ENCODE measurements at places on chromosomes 13 and 19.

DNA sequence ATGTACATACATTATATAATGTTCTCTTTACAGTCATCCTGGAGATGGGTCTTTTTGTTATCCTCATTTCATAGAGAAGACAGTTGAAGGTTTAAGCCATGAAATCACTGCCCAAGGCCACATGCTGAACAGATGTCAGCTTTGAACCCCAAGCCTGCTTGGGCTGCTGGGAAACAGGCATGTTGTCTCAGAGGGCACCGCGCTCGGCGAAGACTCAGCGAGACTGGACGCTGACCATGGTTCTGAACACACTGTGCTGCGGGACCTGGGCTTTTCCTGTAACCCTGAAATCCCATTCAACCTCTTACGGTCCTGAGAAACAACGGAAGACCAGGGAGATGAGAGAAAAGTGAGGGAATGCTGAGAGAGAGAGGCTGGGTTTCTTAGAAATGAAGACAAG, 27.3 kb downstream of the LRFN3 start:
- DNase-seq: peak; percentile 35

DNA sequence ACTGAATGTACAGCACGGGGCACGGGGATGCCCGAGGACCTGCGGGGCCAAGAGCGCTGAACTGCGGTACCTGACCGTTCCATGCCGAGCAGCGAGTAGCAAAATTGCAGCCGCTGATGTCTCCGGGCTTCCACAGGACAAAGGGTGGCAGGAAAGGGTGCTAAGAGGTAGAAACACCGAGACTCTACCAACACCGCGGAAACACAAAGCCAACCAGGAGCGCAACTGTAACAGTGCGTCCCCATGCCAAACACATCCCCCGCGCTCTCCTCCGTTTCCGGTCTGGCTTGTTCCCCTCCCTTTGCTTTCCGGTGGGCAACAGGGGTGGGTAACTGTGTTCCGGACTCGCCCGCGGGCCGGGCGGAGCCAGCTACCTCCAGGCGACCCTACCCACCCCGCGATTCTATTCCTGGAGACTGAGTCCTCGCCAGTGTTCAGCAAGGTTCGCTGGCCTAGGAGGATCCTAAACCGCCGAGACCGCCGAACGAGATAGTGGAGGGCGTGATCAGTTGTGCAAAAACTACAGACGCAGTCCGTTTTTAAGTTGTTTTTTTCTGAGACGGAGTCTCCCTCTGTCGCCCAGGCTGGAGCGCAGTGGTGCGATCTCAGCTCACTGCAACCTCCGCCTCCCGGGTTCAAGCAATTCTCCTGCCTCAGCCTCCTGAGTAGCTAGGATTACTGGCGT, 34.9 kb upstream of the NEK3 start:
- peak; percentile 88 for DNase-seq

DNA sequence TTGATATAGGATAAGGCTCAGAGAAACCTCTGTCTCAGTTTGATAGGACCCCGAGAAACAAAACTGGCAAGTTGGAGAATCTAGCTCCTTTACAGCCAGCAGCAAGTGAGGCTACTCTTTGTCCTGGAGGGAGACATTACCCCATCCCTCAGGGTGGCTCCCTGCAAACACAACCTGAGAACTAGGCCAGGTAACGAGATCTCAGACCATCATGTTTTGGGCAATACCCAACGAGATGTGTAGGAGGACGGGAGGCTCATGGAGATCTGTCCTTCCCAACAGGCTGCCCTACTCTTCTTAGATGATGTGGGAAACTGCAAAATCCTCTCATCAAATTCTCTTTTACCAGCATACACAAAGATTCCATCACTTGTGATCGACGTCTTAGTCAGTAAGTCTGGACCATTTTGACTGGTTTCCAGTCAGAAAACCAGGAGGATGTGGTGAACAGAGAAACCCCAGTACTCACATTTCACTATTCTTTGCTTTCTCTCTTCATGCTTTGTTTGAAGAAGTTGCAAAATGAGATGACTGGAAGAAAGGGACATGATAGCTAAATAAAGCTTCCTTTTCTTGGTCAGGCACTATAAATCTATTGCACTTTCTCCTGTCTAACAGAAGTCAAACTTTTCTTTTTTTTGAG, 6.0 kb upstream of the CTU1 start:
- DNase-seq: no peak

GRCh38 chr19:29478578-29479565, 46.9 kb upstream of the VSTM2B start:
- peak; percentile 12 for DNase-seq

DNA sequence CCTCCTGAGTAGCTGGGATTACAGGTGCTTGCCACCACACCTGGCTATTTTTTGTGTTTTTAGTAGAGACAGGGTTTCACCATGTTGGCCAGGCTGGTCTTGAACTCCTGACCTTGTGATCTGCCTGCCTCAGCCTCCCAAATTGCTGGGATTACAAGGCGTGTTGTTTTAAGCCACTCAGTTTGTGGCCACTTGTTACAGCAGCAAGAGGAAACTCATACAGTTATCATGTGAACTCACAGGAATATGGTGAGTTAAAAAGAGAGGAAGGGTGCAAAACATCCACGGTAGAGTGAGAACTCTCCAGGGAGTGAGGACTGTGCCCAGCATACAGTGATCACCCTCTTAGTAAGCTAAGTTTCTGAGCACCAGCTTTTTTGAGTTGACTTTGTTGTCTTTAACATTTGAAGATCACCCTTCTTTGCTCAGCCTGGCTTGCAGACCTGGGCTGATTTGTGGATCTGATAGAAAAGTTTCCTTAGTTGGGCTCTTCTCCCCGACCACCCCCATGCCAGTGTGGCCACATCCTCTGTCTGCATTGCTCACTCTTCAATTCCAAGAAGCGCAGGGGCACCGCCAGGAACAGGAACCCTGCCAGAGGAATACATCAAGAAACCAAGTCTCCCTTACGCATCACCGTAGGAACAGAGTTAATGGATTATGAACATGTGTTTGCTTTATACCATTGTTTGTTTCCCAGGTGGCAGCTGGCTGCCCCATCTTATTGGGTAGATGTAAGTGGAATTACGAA, 16.0 kb downstream of the ALOX5AP start:
- peak; percentile 41 for DNase-seq

- DNase-seq: no peak
Measured at GRCh38 chr13:43156916-43157315, 133.5 kb downstream of the DNAJC15 start.

DNA sequence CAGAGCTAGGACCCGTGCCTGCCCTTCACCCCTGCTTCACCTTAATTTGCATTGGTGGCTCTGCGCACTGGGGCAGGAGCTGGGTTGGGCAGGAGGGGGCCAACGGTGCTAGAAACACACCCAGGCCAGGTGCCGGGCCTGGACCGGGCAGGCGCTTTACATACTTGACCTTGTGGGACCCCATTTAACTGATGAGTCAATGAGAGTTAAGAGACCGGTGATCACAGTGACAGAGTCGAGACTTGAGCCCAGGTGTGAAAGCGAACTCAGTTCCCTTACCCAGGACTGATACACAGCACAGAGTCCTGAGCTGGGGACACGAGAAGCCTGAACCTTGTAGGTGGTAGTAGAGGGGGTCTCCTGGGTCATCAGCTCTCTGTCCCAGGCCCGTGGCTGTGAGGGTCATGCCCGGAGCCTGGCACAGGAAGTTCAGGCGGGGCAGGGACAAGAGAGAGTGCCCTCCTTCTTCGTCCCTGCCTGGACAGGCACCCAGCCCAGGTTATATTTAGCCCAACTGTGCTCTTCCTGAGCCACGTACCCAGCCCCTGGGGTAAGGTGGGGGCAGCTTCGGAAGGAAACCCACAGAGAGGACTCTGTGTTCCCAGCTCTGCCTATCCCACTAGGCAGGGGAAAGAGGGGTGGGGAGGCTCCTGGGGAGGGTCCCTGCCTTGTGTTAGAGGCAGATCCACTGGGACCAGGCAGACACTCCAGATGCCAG, 1.9 kb downstream of the PRX start:
- no peak for DNase-seq

GRCh38 chr13:40911341-40911740, 107.8 kb downstream of the ELF1 start:
- no peak for DNase-seq

DNA sequence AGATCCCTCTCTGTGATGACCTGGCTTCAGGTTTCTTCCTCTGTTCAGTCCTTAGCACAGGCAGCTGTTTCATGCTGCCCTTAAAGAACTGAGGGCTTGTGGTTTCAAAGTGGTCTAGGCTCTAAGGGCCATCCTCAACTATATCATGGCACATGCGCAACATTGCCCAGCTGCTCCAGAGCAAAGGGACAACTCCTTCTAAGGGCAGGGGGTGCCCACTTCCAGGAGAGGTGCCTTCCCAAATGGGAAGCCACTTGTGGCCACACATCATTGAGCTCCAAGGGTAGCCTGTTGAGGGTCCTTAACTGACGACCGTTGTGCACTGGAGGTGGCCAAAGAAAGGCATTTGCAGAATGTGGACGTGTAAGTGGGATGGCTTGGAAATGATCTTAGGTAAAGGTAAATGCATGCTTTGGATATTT, 7.3 kb downstream of the GPR183 start:
- DNase-seq: no peak

- DNase-seq: no peak
Measured at GRCh38 chr13:20616059-20616797, 49.3 kb downstream of the IFT88 start.

DNA sequence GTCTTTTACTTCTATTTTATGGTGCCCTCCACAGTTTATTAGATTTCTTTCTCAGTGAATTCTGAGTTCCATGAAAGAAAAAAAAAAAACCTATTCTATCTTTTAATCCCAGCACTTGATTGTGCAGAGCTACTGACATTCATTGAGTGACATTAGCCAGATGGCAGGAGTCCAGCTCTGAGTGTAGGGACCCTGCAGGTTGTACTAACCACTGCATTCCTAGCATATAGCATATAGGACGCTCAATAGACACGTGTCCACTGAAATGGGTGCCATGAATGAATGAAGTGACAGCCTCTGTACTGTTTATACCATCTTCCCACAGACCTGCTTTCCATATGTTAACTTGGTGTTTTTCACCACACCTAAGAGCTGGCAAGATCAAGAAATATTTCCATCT, 206.3 kb downstream of the RAP2A start:
- DNase-seq: no peak

DNA sequence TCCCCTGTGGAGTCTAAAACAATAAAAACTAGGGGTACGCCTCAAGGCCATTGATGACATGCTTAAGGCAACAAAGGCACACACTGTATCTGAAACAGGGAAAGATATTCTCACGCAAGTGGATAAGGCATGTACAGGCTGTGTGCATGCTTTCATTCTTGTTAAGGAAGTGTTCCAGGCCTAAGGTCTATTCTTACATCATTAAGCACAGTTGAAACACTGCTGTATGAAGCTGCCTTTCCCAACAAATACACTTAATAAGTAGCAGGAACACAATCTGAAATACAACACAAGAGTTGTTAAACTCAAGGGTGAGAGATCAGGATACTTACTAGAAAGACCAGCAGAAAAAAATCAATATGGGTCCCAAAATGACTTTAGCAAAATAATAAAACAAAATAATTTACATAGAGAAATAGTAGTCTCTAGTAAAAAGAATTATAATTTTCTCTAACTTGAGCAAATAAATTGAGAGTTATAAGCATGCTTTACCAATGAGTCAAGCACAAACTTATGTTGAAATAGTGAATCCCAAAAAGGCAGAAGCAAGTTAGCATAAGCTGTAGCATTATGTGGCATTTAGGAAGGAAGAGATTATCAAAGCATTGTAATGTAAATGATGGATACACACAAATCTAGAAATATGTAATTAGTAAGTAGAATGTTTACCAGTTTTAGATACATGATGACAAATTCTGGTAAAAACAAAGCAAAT, 796.9 kb downstream of the SLITRK1 start:
- DNase-seq: no peak

- DNase-seq: no peak
Measured at GRCh38 chr13:73876323-73876722, 257.9 kb downstream of the KLF12 start.

- DNase-seq: no peak
Measured at GRCh38 chr19:42555801-42556200, 27.5 kb upstream of the CEACAM1 start.

- DNase-seq: no peak
Measured at GRCh38 chr19:19416280-19416679, 10.8 kb downstream of the GATAD2A start.

DNA sequence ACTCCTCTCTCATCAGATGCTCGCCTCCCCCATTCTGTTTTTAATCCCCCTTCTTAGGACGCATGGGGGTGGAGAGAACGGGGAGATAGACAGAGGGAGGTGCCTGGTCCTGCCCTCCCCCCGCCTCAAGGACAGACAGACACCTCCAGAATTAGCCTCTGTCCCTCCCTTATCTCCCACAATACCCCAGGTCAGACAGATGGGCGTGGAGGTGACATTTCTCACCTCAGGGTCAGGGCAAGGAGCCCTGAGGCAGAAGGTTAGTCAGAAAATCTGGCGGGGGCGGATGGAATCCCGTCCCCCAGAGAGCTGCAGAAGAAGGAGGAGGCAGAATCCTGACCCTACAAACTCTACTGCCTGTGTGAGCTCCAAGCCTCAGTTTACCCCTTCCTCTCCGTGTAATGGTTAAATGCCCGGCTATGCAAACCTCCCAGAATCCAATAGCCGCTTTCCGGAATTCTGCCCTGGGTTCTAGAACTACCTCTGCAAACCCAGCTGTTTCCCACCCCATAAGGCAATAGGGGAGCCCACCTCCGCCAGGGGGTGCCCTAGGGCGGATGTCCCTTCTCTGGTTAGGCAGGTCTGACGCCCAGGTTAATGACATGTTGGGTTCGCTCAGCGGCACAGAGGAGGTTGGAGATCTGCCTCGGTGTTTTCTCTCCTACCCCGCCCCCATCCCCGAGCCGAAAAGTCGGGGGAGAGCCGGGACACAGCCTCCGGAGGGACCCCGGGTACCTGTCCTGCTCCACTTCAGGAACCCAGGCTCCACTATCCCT, 900 bp downstream of the PPP1R13L start:
- peak; percentile 78 for DNase-seq

DNA sequence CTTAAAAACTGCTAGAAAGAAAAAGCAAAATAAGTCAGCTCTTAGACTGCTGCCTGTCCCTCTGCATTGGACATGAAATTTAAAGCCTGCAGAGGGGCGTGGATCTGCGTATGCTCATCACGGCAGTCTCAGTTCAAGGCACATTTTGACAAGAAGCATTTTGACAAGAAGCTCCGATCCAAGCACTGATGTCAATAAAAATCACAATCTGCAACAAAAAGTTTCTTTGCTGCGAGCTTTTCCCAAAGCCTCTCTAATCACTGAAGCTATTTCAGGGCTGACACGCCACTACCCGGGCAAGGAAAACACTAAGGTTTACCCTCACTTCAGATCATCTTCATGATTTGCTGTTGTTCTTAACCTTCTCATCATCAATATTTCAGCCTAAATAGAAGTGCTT, 7.4 kb downstream of the DCUN1D2 start:
- no peak for DNase-seq

- no peak for DNase-seq
Measured at GRCh38 chr13:40781717-40782116, 7.7 kb upstream of the SLC25A15 start.

Measured in activated naive CD8-positive, alpha-beta T cell treated with anti-CD3 and anti-CD28 coated beads for 36 hours (primary cell).